ENCODE measurements at places on chromosomes 3 and 15. TPM values are rescaled to one million over a fixed set of nuclear protein-coding genes. Genes with fewer than 3 reads are reported as not detected.

SCN11A gene
- total RNA-seq = 0.04 TPM

POLG gene
- total RNA-seq = 34.6 TPM

GRK7 gene
- not detected for total RNA-seq

GRCh38 chr3:174329321-174329720 lies 529.8 kb upstream of the NAALADL2 start:
- ATAC-seq = no peak

DNA sequence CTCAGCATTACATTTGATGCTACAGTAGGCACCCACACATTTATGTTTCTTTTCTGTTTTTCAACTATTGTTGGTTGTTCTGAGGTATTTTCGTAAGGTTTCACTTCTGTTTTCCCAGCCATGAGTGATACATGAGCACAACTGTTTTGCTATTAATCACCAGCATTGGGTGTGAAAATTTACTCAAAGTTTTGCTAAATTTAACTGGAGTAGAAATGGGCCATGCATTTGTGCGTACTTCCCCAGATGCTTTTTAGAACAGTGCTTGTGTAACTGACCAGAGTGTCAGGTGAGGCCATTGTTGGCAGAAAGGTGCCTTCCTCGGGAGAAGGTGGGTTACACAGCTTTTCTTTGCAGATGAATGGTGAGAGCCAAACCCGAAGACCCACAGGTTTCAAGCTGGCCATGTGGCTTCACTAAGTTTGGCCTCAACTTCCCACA lies 70.4 kb downstream of the ST6GAL1 start:
- peak; percentile 32 for ATAC-seq

DNA sequence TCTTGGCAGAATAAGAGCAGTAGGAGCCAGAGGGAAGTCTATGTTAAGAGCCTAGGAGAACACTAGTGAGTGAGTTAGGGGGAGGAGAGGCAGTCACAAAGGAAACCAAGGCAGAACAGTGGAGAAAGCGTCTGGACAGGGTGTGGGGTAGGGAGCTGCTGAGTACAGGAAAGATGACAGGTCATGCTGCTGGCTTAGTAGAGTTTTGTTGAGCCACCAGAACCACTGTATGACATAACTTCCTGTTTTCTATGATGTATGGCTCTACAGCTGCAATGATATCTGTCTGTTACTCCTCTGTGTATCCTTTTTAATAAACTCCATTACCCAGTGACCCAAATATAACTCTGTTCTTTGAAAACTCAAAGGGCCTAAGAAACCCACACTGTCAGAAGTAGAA lies 10.6 kb upstream of the STT3B start:
- ATAC-seq = peak; percentile 62

DNA sequence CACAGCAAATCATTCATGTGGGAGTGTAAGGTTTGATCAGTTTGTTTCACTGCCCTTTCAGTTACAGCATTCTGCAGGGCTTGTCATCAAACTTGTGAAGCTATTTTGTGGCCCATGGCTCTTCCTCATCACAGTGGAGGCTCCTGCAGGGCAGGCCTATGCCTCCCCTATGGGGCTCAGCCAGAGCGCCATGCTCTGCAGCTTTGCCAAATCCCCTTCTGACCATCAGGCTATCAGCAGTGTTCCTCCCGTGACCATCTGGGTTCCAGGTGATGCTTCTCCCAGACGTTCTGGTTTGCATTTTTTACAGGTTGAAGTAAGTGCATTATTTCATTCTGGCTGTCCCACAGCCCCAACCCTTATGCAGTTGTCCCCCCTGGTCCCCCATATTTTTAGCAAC lies 28.1 kb upstream of the REC114 start:
- no peak for ATAC-seq

DNA sequence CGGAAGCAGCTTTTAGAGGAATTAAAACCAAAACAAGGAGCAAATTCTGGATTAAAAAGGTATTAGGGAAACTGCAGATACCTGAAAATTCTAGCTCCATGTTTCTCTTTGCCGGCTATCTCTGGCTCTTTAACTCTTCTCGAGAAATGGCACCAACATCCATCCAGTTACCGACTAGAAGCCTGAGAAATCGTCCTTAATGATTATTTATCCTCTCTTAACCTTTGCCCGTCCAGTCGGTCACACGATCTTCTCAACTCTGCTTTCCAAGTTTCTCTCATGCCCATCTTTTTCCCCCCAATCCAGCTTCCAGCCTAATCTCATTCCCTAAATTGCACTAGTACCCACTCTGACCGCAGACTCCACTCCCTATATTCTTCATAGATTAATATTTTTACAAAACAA lies 596 bp upstream of the SGO1 start:
- no peak for ATAC-seq

GRCh38 chr15:96474231-96474664 lies 143.7 kb downstream of the NR2F2 start:
- ATAC-seq = no peak

Data from esophagus mucosa (tissue), 1 donor.